ENCODE measurements at places on chromosomes 1 and 21.

GRCh38 chr1:17128361-17128760 lies 9.1 kb upstream of the PADI2 start:
- DNase-seq, result peak; percentile 50

GRCh38 chr1:157155658-157156057 lies 17.5 kb upstream of the ETV3 start:
- DNase-seq, result no peak

GRCh38 chr1:186440584-186440983 lies 20.3 kb downstream of the PDC start:
- DNase-seq, result no peak

GRCh38 chr1:228341814-228342626 lies 64.6 kb downstream of the TRIM11 start:
- DNase-seq, result no peak

All from HCT116 (cell line).